ENCODE measurements at places on chromosomes 6 and 20.

DNA sequence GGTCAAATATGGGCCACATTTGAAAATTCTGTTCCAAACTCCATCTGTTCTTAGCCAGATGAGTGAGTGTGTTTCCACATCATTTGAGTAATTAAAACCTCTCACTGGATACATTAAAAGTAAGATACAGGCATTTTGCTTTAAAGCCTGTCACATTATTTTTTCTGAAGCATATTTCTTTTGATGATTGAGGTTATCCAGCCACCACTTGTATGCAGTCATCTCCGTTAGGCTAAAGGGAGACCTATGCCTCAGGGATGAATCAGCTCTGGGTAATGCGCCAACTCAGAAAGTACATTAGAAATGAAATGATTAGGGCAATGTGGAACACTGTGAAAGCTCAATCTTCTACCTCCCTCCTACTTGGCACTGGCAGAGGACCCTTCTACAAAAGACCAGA, 90.7 kb downstream of the SNAP25 start:
- DNase-seq, result no peak

- DNase-seq, result no peak
Observed at GRCh38 chr20:36206068-36206467, 30.2 kb upstream of the AAR2 start.

- DNase-seq, result no peak
Observed at GRCh38 chr6:143562143-143562542, 50.6 kb upstream of the FUCA2 start.

GRCh38 chr20:54355631-54356280, 119.6 kb upstream of the DOK5 start:
- no peak for DNase-seq

DNA sequence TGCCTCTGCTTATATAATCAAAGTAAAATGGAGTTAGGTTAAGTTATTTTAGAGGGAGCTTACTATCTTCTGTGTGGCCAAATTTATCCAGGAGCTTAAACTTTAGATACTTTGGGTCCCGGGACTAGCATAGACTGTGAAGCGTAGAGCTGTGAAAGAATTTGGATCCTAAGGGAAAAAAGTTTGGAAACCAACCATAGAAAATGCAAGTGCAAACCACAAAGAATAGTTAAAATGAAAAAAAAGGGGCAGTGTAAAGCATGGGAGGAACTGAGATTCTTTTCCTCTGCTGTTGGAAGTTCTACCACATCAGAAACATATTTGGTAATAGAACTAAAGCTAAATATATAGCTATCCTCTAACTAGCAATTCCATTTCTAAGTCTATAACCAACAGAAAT, 232.2 kb upstream of the FLRT3 start:
- no peak for DNase-seq

- DNase-seq, result peak; percentile 62
Observed at GRCh38 chr6:73519926-73520687, 725 bp downstream of the EEF1A1 start.

DNA sequence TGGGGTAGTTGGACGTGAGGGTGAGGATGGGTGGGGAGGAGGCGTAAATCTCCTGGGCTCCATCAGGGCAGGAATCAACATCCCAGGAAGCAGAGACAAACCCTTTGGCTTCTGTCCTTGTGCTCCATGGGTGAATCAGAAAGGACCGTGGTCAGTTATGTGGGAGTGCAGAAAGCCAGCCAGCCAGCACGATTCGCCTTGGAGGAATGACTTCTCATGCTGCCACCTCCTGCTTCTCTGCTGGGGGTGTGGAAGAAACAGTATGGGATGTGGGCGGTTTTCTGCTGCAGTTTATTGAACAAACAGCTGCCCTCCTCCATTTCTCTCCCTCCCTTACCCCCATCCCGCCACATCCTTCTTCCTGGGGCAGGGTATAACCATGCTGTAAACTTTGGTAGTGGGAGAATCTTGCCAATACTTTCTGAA, 214.5 kb downstream of the SOX4 start:
- no peak for DNase-seq

DNA sequence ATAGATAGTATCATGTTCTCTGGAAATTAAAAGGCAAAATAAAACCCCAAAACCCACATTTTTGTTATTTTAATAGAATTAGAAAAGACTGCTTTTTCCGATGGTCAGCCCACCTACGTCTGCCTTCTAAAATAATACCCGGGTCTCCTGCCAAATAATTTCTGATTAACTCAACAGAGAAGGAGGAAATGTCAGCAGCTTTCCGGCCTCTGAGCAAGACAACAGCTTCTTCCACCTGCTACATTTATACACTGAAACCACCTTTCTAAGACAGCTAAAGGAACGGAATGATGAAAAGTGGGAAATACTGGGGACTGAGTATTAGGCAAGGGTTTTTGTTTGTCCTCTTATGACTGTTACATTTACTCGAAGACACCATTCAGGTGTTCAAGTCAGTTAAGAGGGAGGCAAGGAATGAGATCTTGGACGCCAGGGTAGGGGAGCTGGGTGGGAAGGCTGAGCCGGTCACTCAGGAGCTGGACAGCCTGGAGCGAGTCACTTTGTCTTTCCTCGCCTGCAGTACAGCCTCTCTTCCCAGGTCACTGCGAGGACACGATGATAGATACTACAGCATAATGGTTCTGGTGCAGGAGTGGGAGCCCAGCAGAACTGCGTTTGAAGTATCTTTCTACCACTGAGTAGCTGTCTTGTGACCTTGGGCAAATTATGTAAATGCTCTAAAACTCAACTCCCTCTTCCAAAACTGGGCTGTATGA, 96.3 kb upstream of the QKI start:
- no peak for DNase-seq

DNA sequence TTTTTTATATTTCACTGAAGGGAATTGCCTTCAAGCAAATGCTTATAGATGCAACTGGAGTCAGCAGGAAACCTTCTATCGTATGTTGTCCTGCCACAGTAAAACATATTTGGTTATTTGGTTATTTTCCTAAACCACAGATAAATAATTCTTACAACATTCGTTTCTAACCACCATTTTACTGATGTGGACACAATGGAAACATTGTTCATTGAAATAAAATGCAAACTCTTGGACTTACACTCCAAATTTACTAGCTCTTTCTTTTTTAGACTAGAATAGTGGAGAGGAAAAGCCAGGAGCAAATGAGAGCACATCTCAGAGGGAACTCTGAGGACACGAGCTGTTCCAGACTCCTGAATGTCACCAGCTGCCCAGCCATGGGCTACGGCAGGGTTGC, 114.8 kb downstream of the RPS12 start:
- no peak for DNase-seq

DNA sequence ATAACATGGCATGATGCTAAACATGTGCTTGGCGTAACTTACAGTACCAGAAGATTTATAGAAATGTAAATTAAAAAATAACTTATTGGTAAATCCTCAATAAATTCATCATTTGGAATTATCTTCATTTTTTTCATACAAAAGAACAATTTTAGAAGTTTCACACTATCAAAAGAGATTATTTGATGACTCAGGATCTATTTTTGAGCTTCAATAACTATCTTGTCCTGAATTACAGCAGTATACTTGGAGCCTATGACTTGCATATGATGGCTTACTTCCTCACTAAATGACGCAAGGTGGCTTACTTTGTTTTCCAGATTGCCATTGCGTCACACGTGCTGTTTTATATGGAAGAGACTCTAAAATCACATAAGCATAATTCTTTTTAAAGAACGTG, 49.2 kb downstream of the KHDRBS2 start:
- no peak for DNase-seq

DNA sequence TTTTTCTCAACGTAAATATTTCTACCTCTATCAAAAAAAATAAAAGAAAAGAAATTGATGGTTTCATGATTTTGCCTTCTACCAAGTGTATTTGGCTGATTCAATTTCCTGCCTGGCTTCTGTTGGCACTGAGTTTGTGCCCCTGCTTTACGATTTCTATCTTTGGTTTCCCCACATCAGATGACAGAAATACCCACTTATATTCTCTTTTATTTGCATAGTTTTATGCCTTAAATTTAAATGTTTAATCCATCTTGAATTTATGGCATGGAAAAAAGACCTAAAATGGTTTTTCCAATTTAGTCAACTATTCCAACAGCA, 34.3 kb downstream of the RNF24 start:
- DNase-seq, result no peak

DNA sequence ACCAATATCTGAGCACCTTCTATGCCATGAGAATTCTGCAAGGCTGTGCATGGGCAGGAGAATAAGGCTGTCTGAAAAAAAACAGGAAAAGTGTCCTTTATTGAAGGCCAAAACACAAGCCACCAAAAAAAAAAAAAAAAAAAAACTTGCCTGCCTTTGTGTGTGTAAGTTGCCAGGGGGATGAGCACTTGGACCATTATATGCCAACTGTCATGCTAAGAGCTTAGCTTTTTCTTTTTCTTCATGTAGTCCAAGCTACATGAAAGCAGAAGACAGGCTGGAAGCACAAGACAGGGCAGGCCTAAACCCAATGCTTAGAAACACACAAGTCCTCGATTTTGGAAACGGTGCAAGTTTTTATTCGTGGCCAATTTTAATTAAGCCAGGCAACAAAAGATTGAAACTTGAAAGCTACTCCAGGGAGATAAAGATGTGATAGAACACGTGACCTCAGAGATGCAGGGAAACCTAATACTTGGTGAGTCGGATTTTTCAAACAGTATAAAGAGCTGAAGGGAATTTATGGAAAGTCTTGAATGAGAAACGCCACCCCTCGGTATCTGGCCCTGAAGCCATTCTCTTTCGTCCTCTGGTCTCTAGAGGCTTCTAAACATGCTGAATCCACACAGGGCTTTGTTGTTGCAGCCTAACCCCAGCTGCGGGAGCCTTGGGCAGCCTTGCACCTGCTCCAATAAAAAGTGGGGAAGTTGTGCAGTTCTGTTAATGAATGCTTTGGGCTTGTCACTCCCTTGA, 8.6 kb downstream of the BMP7 start:
- DNase-seq, result no peak

DNA sequence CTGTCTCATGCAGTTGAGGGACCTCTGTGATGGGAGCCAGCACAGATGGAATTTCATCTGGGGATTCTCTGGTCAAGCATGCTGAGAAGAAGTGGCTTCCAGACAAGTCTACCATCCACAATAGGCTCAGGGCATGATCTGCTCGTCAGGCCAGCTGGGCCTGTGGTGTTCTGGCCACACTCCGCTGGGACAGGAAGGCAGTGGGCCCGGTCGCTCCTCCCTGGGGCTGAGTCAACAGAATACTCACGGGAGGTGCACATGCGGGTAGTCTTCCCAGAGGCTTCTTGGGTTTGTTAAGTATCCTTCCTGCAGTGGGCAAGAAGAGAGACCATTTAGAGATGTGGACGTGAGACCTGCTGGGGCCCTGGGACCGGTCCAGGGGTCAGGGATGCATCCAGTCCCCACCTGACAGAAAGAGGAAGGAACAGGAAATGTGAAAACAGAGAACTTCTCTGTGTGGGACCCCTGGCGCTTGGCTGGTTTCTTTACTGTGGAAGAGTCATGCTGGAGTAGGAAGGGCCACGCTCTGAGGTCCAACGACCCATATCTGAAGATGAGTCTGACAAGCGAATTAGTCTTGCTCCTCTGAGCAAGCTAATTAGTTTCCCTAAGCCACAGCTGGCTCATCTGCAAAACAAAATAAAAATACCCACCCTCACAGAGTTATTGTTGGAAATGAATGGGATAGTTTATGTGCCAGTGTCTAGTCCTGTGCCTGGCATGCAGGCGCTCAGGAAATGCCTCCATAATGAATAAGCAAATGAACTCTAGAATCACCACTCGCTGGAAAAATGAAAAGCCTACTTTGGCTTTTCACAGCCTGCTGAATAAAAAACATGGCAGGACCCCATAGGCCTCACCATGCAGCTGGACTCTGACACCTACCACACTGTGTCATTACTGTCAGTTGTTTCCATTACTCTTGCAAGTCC, 67.3 kb downstream of the TRAM2 start:
- no peak for DNase-seq

DNA sequence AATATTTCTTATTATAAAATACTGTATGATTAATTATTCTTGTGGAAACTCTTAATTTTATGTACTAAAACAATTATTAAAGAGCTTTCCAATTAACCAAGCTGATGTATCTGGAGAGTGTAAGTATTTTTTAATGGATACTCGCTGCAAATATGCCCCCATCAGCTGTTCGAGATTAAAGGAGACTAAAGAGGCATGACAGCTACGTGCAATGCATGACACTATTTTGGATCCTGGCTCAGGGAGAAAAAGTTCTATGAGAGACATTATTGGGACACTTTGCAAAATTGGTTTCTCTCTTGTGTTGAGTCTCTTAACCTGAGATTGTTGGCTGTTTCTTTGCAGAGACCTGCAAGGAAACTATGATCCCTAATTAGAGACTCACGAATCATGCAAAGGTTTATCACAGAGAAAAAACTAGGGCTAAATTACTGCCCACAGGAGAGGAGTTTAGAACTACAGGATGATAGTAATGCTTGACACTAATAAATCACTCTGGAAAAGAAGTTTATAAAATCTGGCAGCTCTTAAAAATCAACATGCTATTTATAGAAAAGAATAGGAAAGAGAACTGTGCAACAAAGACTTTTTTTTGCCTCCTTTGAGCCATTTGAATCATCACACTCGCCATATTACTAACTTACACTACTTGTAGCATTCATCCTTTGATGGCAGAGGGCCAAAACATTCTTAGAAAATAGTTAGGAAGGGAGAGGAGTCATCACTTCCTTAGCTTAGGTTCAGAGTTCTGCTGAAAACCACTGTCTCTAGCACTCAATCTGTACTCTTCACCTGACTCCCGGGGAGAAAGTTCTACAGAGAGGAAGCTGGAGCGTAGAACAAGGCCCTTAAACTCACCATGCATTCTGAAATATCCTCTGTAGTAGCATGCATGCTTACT, 25.3 kb downstream of the NRN1 start:
- no peak for DNase-seq

- no peak for DNase-seq
Observed at GRCh38 chr20:58088625-58089024, 139.8 kb downstream of the ANKRD60 start.

GRCh38 chr6:64034910-64035655, 399.5 kb downstream of the PHF3 start:
- no peak for DNase-seq

DNA sequence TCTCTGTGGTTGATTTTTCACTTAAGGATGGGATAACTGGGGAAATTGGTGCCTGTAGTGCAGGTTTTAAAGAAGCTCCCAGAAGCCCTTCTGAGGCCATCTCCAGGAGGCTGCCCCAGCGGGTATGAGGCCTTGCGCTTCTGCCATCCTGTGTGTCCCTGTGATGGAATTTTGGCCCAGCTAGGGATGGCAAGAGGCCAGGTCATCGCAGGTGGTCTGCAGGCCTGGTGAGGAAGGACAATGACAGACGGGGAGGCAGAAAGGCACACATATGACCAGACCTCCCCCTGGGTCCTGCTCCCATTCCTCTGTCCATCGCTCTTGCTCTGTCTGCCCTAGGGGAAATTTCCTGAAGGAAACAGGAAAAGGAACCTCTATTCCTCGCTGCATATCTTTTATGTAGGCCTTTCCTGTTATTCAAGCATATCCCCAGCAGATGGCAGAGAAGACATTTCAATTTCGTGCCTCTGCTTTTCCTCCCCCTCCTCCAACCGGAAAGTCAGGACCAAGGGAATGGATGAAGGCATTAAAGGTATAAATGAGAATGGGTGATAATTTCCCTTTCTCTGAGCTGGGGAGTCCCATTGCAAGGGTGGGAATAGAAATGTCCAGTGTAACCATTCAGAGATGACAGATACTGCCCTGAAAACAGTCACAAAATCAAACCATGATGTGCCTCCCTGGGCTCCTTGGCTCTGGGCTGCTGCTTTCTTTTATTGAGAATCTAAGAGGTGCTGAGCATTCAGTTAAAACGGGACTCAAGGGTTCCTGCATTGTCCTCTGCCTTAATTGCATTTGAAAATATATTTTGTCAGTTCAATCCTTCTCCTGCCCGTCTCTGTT, 17.6 kb upstream of the HLA-F start:
- DNase-seq, result no peak
